ENCODE measurements at places on chromosomes 4 and X.

- no peak for DNase-seq
These were observed 147.9 kb downstream of the HS6ST2 start for GRCh38 chrX:132810488-132810887.

- no peak for DNase-seq
These were observed 31.0 kb upstream of the FAT4 start for GRCh38 chr4:125283707-125284279.

DNA sequence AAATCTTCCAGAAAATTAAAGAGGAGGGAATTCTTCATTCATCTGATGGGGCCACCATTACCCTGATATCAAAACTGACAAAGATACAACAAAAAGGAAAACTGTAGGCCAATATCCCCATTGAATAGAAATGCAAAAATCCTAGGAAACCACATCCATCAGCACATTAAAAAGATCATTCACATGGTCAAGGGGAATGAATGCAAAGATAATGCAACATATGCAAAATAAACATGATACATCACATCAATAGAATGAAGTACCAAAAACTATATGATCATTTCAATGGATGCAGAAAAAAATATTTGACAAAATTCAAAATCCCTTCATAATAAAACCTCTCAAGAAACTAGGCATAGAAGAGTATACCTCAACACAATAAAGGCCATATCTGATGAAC, 108.9 kb upstream of the SH3RF1 start:
- DNase-seq: no peak

GRCh38 chrX:109393859-109394258, 88.0 kb downstream of the GUCY2F start:
- no peak for DNase-seq

DNA sequence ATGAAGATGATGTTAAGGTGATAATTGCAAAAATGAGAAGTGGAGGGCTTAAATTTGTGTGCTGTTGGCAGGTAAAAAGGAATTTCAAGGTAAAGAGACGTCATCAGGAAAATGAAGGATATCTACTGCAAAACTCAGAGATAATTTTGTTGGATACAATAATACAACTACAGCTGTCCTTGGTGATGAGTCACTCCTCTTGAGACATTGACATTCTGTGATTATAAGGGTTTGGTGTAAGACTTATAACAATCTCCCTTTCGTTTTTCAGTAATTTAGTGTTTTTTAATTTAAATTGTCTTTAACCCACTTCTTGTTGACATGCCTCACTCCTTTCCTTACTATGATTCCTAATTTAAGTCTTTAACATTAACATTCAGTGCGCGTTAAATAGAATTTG, 1074.1 kb upstream of the SLIT2 start:
- no peak for DNase-seq

DNA sequence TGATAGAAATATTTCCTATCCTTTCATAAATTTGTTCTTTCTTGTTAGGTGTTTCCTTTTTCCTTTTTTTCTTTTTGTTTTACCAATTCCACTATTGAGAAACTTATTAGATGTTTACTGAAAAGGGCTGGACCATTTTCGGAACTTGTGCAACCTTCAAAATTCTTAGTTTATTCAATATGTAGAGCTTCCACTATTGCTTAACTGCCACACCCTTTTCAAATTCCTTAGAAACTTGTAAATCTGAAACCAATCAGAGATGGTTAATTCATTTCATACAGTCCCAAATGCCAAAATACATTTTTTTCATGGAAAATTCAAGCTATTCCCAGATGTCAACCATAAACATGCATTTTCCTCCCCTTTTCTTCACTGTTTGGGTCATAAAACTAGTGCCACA, 66.1 kb upstream of the SLC39A8 start:
- no peak for DNase-seq

DNA sequence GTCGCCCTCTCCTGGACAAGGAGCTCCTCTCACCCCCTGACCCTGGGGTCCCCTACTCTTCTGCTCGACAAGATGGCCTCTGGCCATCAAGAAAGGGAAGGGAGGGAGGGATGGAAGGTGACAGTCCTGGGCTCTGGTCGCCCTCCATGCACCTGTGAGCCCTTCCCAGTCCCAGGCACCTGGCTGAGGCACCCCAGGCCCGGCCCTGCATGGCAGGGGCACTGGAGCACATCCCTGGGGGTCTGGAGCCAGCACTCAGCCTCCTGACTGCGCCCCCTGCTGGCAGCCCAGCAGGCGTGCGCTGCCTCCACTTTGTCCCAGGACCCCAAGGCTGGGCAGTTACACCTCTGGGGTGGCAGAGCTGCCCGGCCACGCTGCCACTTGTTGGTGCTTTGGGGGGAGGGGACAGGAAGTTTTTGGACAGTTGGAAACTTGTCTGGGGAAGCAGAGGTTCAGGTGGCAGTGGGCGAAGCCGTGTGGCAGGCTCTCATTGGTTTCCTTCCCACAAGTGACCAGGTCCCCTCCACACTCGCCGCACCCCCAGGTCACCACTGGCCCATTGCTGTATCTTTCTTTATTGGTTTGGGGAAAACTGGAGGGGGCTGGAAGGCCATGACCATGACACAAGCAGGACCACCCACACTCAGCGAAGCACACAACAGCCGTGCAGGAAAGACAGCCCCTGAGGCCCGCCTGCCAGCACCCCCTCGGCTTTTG, 4.3 kb downstream of the PNCK start:
- DNase-seq: no peak

DNA sequence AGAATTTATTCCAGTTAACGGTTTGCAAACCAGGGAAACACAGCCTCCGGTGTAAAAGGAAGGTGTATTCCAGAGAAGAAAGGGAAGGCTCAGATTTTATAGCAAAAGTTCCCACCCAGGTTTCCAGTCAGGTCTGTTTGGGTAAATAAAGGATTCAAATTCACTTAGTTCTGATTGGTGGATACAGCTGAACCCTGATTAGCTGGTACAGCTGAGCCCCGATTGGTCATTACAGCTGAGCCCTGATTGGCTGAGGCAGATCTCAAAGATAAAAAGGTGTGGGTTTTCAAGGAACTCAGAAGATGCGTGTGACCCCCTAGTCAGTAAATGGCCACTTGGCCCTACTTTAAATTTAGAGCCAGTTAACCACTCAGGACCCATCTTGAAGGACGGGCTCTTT, 6.6 kb downstream of the CLRN2 start:
- DNase-seq: no peak

DNA sequence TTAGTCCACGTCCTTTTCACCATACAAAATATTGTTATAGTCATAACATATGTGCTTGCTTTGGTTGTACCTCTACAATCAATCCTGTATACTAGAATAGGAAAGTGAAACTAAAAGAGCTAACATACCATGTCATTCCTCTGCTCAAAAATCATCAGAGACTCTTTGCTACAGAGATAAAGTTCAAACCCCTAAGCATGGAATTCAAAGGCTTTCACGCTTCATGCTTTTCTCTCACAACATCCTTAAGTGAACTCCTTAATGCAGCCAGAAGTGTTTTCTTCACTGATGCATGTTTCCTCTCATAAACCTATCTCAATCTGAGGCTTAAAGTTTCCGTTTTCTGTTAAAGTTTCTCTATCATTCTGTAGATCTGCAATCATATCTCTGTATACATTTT, 744.6 kb upstream of the IGFBP7 start:
- DNase-seq: no peak

GRCh38 chr4:84325625-84326024, 173.5 kb downstream of the NKX6-1 start:
- no peak for DNase-seq

DNA sequence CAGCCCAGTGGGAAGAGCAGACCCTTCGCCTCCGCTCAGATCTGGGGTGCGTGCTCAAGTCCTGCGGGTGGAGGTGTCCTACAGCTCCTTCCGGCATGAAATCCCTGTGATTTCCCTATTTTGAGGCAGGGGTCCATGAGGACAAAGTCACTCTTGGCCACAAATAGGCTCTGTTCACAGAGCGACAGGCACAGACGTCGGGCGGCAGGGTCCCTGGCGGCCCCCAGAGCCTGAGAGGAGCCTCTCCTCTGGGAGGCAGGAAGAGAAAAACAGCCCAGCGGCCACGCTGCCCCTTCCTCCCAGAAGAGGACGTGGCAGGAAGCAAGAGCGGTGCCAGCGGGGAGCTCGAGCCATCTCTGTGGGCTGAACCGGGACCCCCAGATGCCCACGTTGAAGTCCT, 38.7 kb downstream of the ABLIM2 start:
- DNase-seq: no peak

DNA sequence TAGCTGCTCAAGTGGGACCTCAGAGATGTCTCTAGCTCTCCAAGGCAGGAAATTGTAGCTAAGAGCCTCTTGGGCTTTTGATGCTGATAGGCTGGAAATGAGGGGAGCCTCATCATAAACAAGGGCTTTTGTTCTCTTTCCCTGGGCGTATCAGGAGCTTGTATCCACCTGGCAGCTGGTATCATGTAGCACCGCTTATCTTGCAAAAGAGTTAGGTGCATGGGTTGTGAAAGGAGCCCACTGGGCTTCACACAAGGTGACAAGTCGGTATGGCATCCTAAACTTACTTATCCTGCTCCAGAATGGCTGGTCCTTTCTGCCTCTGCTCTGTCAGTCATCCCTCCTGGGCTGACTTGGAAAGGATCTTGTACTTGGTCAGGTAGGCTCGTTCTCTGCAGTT, 565.8 kb downstream of the GRXCR1 start:
- no peak for DNase-seq

DNA sequence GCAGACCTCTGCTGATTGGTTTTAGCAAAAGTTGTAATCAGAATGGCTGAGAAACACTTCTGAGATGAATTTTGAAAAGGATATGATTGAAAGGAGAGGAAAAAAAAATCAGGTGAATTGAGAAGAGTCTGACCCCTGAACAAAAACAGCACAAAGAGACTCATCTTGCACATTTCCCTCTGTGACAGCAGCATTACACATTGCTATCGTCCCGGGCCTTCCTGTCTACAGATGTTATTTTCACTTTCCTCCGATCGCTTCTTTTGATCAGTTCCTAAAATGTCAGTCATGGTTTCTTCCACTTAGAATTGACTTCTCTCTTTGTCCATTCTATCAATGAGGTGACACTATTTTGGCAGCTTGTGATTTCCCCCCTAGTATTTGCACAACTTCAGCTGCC, 262.6 kb downstream of the GPC3 start:
- DNase-seq: no peak

DNA sequence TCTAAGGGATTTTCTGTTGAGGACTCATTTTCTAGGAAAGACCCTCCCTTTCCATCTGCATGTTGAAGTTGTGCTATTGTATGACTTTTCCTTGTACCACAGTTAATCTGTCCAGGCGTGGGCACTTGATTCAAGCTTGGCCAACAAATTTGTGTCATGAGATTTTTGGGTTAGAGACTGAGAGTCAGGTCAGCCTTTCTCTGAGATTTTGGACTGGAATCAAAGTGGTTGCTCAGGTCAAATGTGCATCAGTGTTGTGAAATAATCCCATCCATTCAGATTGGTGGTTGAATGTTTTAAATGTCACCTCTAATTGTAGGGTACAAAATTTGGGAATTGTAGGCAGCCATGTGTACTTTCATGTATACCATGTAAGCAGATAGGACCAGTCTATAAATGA, 545.2 kb upstream of the IGFBP7 start:
- DNase-seq: no peak

- DNase-seq: no peak
These were observed 15.3 kb downstream of the RNF4 start for GRCh38 chr4:2484185-2484584.

GRCh38 chr4:114547340-114548134, 51.1 kb upstream of the UGT8 start:
- no peak for DNase-seq

DNA sequence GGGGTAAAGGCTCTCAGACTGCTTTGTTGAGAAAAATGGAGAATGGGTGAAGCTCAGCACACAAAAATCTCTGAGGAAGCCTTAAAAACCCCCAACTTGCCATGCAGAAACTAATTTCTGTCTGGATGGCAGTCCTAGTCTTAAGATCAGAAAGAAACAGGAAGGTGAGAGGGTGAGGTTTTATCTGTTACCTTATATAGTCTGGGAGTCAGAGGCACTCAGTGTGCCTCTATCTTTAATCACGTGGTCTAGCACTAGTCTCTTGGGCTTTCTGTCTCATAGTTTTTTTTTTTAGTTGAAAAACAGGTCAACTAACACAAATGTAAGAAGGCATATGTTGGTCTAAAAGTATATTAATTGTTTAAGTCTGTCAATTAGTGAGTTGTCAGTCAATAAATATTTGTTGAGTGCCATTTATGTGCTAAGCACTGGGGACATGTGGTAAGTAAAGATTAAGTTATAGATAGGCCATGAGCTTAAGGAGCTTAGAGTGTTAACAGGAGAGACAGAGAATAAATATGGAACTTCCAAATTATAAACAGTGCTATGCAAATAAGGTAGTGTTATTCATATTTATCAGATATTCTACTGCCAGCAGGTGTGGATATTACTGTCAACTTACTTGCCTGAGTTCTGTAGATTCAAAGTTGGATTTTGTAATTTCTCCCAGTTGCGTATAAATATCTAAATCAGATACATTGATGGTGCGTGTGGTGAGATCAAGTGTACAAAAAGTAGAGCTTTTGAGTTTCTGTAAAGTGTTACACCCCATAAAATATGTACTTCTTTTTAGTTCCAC, 7.0 kb downstream of the CYBB start:
- no peak for DNase-seq

DNA sequence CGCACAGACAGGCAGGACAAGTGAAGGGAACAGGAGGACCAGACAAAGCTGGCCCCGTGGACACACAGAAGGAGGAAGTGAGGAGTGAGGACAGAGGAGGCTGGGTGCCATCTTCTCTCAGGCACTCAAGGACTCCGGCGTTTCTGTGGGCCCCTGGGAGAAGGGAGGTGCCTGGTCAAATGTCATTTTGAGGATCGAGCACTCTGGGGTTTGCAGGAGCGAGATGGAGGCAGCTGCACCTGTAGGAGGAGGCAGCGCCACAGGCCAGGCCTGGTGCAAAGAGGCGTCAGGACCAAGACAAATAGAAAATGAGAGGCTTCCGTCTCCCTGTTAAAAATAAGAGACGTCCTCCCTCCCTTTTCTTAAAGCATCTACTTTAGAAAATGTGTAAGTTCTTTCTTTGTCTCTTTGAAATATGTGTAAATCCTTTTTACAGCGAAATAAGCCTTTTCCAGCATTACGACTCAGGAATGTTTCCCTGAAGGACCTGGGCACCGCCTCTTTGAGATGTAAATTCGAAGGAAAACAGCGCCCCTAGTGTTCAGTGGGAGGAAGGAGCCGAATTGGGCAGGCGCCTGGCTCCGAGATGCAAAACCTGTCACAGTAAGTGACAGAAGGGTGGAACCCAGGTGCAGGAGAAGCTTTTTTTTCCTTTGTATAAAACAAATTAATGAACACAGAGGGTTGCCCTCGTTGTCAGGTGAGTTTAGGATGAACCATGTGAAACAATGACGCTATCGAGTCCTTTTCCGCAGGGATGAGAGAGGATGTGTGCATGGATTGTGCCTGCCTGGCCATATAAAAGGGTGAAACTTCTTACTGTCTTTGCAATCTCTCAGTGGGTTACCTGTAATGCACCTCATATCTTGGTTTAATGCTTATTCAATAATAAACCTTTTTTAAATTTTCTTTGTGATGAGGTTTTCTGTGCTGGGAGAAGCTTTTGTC, 1.4 kb upstream of the C4orf50 start:
- no peak for DNase-seq

GRCh38 chr4:2799971-2800690, 7.2 kb downstream of the SH3BP2 start:
- DNase-seq: no peak

- DNase-seq: no peak
These were observed 12.5 kb upstream of the OSTC start for GRCh38 chr4:108637856-108638255.

- no peak for DNase-seq
These were observed 7.6 kb downstream of the SPIN3 start for GRCh38 chrX:56987741-56988140.

- no peak for DNase-seq
These were observed at the start of gene SLC2A9 for GRCh38 chr4:10020871-10021652. TSS of gene SLC2A9 (minus strand) at chr4:10021497. CDS start at chr4:10021429, 68 bp downstream.

GRCh38 chr4:43758836-43759235, 689.8 kb downstream of the KCTD8 start:
- DNase-seq: no peak
